ENCODE measurements at places on chromosomes 3 and 15.

DNA sequence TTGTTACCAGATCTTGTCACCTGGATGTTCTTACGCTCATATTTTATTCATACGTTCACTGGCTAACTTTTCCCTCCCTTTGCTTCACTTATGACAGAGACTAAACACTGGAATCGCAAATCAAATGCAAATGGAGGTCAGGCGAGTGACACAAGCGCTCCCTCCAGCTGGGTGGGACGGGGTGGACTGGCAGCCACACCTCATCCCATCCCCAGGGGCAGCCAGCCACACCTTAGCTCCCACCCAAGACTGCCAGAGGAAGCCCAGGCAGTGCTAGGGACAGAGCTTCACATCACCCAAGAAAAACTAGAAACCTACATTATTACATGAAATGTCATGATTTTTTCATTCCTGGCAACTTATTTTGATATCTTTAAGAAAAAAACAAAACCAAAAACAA lies 366.2 kb downstream of the ERC2 start:
- DNase-seq, result no peak

DNA sequence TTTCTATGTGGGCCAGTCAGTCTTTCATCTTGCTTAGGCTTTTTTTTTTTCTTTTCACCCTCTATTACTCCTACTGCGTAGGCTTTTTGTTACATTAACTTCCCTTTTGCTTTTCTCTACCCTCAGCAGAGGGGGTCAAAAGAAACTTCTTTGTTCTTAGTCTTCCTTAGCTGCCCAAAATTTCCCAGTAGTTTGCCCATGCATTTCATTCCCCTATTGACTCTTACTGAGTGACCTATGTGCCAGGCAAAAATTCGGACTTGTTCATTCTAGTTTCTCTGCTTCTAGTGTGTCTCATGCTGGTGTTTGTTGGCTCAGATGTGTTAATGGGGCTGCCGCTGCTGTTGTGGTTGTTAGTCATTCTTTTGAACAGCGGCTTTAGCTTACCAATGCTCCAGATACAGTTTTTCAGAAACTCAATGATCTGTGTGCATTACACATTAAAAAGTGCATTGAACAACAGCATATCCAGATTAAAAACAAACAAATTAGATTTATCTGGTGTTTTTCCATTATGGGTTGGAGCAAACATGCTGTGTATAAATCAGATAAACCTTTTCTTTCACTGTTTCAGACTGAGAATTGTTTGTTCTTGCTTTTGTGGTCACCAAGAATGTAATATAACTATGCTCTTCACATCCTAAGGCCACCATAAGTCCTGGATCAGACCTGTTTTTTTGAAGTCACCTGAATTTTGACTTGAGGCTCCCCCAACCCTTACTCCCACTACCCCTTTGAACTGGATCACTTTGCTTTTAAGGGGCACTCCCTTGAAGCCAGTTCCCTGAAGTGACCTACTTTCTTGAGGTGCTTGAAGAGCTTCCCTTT lies 43.1 kb downstream of the PDE8A start:
- no peak for DNase-seq

DNA sequence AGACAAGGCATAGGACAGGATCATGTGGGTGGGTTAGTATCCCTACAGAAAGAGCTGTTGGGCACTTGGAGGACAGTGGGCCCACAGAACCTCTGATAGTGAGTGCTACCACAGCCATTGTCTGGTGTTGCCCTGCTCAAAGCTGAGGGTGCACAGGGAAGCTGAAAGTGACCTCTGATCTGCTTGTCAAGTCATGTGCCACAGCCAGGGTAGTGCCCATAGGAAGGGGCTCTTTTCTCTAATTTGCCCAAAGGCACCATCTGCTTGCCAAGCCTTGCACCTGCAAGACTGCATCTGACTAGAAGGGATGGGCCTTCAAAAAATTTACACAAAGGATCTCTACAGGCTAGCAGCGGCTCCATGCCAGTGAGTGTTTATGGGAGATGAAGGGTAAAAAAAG lies 87.4 kb upstream of the GSK3B start:
- DNase-seq, result no peak

- no peak for DNase-seq
Measured at GRCh38 chr3:132593947-132594323, 3.1 kb upstream of the ACKR4 start.

DNA sequence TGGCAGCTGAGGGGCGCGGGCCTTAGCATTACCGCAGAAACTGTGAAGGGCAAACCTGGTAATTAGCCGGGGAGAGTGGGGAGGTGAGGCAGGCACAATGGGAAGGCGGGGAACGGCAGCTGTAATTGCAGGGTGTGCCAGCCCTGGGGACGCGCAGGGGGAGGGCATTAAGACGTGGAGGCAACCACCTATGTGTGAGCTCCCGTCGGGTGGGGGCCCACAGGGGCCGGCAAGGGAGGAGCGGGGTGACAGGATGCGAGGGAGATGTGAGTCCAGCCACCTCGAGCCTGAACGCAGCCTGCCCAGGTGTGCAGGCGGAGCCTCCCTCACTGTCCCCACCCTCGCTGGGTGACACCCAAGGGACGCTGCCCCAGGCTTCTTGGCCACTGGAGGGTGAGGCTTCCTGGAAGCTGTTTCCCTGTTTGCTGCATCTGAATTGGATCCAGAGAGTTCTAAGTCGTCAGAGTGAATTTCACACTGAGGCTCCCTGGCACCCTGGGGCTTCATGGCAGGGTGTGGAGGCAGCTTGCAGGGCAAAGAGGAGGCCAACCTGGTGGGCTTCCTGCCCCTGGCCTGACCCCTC lies 130.6 kb upstream of the MEF2A start:
- DNase-seq, result no peak

DNA sequence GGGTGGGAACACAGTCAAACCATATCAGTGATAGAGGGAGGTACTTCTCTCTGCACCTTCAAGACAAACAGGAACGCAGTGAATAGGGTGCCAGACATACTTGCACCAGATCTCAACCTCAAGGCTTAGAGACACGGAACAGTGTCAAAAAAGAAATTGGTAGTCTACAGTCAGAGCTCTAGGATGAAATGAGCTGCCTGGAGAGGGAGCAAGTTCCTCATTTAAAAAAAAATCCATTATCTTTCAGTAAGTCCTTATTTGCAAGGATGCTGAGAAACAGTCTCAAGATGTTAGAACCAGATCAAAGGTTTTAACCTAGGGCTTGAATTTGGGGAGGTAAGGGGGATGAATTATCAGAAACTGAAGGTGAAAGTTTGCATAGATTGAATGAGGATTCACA lies 20.2 kb upstream of the LMCD1 start:
- DNase-seq, result no peak

Data from stimulated activated CD4-positive, alpha-beta T cell treated with anti-CD3 and anti-CD28 coated beads, Interleukin-4, amount 100 ng/mL, for 4 hours (primary cell).